Calu3 (cell line): ENCODE measurements at places on chromosomes 4 and X. TPM values are rescaled to one million over a fixed set of nuclear protein-coding genes. Genes with fewer than 3 reads are reported as not detected.

OTUD4 gene
- total RNA-seq: 31.7 and 32.7 TPM in 2 replicates

GRCh38 chr4:16860516-16860915 lies 37.9 kb downstream of the LDB2 start:
- DNase-seq: no peak

- no peak for DNase-seq
These were observed 11.2 kb upstream of the GRIA3 start for GRCh38 chrX:123172869-123173268.

DNA sequence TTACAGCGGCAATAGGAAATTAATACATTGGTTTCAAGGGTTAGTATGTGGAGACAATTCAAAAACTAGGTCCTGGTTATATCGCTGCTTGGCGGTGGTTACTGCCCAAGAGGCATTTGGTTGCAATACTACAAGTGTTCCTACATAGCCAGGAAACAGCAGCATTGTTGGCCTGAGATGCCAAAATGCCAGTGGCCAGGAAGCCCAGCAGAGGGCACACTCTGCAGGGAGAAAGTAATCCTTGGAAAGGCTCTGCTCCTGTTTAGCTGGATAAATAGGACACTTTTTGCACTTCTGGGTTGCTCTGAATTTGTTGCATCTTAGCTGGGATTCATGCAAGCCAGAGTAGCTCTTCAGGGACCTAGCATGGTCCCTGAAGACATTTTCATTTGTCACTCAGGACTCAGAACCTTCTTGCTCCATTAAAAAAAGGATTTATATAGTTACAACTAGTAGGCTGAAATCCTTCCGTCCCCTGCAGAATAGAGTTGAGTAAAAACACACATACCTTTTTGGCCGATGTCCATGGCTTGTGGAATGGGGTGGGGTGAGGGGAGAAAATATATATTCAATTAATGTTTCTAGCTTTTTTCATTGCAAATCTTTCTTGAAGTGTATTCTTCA lies 8.1 kb upstream of the GPR119 start:
- peak; percentile 51 for DNase-seq

DNA sequence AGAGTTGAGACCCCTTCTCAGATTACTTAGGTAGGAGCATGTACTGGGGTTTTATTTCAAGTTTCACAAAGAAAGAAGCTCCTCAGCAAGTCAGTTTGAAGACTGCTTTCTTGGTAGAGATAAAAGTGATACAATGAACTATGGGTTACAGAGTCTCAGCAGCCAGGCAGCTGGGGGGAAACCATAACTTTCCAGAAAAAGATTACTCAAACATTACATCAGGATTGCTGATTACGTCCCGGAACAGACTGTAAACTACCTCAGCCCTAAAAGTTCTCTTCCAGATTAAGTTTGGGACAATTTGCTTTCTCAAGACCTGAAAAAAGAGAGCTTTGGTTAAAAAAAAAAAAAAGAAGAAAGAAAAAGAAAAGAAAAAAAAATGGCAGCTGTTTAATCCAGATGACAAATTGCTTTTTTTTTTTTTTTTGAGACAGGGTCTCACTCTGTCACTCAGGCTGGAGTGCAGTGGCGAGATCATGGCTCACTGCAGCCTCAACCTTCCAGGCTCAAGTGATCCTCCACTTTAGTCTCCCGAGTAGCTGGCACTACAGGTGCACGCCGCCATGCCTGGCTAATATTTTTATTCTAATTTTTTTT lies 16.6 kb downstream of the SAT1 start:
- DNase-seq: no peak

IL9R gene
- not detected in 2 replicates for total RNA-seq

ACOX3 gene
- total RNA-seq: 11.0 and 12.1 TPM in 2 replicates

DNA sequence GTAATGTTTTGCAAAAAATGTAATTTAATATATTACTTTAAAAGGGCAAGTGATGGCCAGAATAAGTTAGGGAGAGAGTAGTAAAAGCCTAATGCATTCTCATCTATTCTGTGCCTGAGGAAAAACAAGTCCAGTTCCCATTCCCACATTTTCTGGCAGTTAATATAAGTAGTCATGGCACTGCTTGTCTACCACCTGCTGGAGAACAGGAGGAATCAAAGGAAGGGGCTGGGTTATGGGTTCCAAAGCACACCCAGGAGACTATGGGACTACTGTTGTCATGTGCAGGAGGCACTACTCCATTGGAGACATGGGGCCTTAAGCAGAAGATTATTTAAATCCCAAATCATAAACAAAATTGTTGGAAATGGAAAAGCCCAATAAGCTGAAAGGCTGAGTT lies 2618.6 kb downstream of the ARAP2 start:
- DNase-seq: no peak

DNA sequence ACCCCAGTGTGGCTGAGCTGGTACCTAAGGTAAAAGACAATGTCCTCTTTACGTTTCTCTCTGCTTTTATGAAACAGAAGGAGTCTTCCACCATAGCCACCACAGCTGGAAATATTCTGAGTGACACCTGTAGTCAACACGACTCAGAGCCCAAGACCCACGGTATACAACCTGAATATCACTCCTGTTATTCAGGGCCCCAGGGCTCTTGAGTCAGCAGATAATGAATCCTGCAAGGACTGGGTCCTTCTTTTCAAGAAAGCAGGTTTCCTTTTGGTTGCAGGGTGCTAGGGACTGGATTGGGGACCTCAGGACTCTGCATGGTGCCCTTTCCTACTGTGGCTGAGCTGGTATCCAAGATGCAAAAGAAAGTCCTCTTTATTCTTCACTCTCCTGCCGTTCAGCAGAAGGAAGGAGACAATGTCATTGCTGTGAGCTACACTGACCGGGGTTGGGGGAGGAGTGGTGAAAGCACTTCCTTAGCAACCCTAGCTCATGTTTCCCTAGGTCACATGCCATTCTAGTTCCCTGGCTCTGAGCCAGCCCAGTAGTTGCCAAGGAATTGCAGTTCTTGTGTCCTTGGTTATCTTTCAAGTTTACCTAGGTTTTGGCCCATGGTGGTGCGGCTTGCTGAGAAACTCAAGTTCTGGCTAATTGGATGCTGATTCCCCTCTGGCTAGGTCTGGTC lies 23.7 kb upstream of the UNC5C start:
- peak; percentile 80 for DNase-seq

LRP2BP gene
- 0.47 and 0.49 TPM in 2 replicates for total RNA-seq

- peak; percentile 11 for DNase-seq
These were observed 97.3 kb downstream of the RS1 start for GRCh38 chrX:18574591-18574990.
